Muscle of leg (tissue), 16 donors: ENCODE measurements at places on chromosomes 11 and 22.

DNA sequence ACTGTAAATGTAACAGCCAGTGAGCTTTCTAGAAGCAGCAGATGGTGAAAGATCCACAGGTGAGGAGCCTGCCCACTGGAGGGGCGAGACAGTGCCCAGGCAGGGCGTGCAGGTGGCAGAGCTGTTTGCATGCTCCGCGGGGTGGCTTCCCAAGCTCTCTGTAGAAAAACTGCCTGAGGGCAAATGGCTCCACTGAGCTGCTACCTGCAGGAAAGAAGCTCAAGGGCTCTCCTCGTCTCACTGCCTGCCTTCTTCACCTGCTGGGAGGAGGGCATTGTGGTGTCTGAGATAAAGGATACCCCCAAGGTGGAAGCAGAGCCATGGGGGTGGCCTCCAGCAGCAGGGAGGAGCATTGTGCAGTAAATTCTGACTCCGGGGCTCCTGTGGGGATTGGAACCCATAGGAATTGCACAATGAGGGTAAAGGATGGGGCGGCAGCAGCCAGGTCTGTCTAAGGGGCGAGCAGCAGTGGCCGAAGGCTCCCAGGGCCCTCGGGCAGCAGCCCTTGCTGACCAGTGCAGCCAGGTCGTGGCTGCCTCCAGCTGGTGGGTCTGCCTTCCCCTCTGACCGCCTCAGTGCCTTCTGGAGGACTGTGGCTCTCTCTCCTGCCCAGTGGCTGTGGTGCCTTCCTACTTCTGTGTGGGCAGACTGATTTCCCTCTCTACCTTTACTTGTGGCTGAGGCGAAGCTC is 28.0 kb upstream of the CABP7 start:
- no peak overlapping the region for H3K27ac ChIP-seq
- H3K4me3 ChIP-seq = no peak overlapping the region
- H3K4me1 ChIP-seq = peaks cover 81% of the 10 kb centered on the region
- H3K27me3 ChIP-seq = no peaks in the 10 kb centered on the region
- DNase-seq = no peak

- no peaks in the 10 kb centered on the region for H3K36me3 ChIP-seq
- DNase-seq = no peak
- no peaks in the 10 kb centered on the region for H3K27me3 ChIP-seq
- H3K27ac ChIP-seq = no peak overlapping the region
These were observed 10.4 kb upstream of the CD81 start for GRCh38 chr11:2366733-2367132.

DNA sequence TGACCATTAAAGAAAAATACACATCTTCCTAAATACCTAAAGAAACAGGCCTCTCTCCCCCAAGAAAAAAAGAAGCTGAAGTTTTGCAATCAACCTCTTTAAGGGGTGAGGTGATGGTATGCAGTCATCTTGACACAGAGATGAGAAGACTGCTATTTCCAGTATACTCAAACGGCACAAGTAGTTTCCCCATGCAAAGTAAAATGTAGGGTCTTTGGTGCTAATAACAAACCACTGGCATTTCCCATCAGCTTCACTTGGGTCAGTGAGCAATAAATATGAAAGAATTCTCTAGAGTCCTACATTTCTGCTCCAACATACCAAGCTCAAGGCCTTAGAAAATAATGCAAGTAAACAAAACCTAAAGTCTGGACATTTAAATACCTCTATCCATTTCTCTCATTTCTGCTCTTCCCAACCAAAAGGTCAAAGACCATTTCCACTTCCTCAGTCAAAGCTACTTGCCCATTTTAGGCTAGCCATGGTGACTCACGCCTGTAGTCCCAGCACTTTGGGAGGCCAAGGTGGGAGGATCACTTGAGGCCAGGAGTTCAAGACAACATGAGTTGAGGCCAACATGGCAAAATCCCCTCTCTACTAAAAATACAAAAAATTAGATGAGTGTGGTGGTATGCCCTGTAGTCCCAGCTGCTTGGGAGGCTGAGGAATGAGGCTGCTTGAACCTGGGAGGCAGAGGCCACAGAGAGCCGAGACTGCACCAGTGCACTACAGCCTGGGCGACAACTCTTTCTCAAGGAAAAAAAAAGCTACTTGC is 39.5 kb upstream of the CHRNA10 start:
- no peak overlapping the region for H3K27ac ChIP-seq
- peaks cover 37% of the 10 kb centered on the region for H3K36me3 ChIP-seq
- DNase-seq = no peak
- H3K4me3 ChIP-seq = no peak overlapping the region

DNA sequence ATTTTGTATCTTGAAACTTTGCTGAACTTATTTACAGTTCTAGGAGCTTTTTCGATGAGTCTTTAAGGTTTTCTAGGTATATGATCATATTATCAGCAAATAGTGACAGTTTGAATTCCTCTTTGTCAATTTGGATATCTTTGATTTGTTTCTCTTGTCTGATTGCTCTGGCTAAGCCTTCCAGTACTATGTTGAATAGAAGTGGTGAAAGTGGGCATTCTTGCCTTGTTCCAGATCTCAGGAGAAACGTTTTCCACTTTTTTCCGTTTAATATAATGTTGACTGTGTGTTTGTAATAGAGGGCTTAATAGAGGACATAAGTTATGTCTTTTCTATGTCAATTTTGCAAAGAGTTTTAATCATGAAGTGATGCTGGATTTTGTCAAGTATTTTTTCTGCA is 124.3 kb downstream of the ZNF280B start:
- H3K36me3 ChIP-seq = no peaks in the 10 kb centered on the region
- no peak overlapping the region for H3K4me3 ChIP-seq
- H3K27ac ChIP-seq = no peak overlapping the region
- DNase-seq = no peak
- H3K27me3 ChIP-seq = peaks cover 3% of the 10 kb centered on the region

- H3K4me1 ChIP-seq = no peaks in the 10 kb centered on the region
- H3K36me3 ChIP-seq = no peaks in the 10 kb centered on the region
- H3K27ac ChIP-seq = no peak overlapping the region
- no peaks in the 10 kb centered on the region for H3K27me3 ChIP-seq
These were observed 659.4 kb downstream of the METTL15 start for GRCh38 chr11:28767574-28767973.

DNA sequence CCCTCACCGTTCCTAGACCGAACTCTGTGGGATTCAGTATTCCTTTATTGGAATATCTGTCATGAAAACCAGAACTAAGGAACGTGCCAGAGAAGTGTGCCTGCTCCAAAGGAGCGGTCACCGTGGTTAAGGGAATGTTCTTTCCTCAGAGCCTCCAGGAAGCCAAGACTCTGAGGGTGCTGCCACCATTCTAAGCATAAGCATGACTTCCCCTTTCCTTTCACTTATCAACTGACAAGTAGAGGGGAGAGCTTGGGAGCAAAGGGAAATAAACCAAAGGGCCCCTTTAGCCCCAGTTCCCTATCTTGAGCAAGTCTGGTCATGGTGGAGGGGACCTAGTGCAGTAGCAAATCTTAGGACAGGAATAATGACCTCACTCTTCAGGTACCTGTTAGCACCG is 26.8 kb downstream of the CTR9 start:
- no peak overlapping the region for H3K4me3 ChIP-seq
- H3K27me3 ChIP-seq = no peaks in the 10 kb centered on the region
- no peak overlapping the region for H3K27ac ChIP-seq
- DNase-seq = no peak

GRCh38 chr11:36164506-36165250 is 124.5 kb downstream of the COMMD9 start:
- H3K4me1 ChIP-seq = peaks cover 34% of the 10 kb centered on the region
- H3K27me3 ChIP-seq = no peaks in the 10 kb centered on the region
- H3K36me3 ChIP-seq = no peaks in the 10 kb centered on the region
- peak overlapping the region; percentile 48 for H3K27ac ChIP-seq
- H3K4me3 ChIP-seq = no peak overlapping the region

- peaks cover 3% of the 10 kb centered on the region for H3K36me3 ChIP-seq
- H3K4me3 ChIP-seq = no peak overlapping the region
- H3K27ac ChIP-seq = no peak overlapping the region
- H3K4me1 ChIP-seq = peaks cover 18% of the 10 kb centered on the region
These were observed 4.5 kb downstream of the MPPED2 start for GRCh38 chr11:30581675-30582074.

- peaks cover 3% of the 10 kb centered on the region for H3K4me1 ChIP-seq
- H3K27me3 ChIP-seq = peaks cover 46% of the 10 kb centered on the region
These were observed 4.3 kb downstream of the SCUBE1 start for GRCh38 chr22:43338766-43339345.

- H3K27ac ChIP-seq = no peak overlapping the region
- H3K27me3 ChIP-seq = no peaks in the 10 kb centered on the region
- H3K4me1 ChIP-seq = peaks cover 18% of the 10 kb centered on the region
- H3K36me3 ChIP-seq = peaks cover 51% of the 10 kb centered on the region
These were observed 5.4 kb downstream of the TTLL12 start for GRCh38 chr22:43181321-43182076.

DNA sequence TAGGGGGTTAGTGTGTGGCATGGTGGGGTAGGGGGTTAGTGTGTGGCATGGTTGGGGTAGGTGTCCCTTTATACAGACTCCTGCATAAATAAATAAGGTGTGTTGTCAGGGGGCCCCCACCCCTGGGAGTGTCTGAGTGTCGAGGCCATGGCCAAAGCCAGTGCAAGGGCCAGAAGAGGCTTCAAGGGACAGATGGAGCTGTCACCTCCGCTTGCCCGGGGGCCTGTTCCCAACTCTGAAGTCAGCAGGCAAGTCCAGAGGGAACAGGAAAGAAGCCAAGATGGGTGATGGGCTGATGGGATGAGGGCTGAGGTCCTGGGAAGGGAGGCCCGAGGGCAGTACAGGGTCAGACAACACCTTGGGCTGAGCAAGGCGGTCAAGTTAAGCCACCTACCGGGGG is 997.8 kb downstream of the BRD1 start:
- H3K4me1 ChIP-seq = peaks cover 3% of the 10 kb centered on the region
- no peak overlapping the region for H3K4me3 ChIP-seq
- H3K27me3 ChIP-seq = peaks cover 12% of the 10 kb centered on the region
- no peak overlapping the region for H3K27ac ChIP-seq

DNA sequence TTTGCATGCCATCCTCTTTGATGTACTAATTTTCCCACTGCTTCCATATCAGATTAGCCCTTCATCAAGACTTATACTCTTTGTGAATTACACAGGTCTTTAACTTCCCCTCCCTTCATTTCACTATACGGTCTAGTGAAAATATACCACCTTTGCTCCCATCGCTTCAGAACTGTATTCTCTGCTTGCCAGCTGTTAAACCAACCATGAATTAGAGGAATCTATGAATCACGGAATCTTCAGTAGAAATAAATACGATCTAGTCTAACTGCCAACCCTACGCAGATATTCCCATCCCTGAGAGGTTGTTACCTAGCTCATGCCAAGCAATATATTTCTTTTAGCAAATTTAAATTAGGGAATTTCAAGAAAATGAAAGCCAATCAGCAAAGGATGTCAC is 177.8 kb upstream of the MPPED2 start:
- H3K27ac ChIP-seq = no peak overlapping the region
- H3K4me1 ChIP-seq = no peaks in the 10 kb centered on the region
- H3K27me3 ChIP-seq = no peaks in the 10 kb centered on the region
- H3K36me3 ChIP-seq = no peaks in the 10 kb centered on the region

DNA sequence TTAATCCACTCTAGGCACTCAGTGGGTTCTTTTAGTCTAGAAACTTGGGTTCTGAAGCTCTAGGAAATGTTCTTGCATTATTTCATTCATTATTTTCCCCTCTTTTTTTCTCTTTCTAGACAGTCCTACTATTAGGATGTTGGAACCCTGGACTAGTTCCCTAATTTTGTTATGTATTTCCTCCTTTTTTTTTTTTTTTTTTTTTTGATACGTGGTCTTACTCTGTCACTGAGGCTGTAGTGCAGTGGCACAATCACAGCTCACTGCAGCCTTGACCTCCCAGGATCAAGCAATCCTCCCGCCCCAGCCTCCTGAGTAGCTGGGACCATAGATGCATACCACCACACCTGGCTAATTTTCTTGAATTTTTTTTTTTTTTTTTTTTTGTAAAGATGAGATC is 9.4 kb downstream of the UPB1 start:
- H3K36me3 ChIP-seq = no peaks in the 10 kb centered on the region
- H3K27ac ChIP-seq = no peak overlapping the region
- H3K27me3 ChIP-seq = peaks cover 5% of the 10 kb centered on the region
- no peak overlapping the region for H3K4me3 ChIP-seq
- H3K4me1 ChIP-seq = peaks cover 13% of the 10 kb centered on the region

DNA sequence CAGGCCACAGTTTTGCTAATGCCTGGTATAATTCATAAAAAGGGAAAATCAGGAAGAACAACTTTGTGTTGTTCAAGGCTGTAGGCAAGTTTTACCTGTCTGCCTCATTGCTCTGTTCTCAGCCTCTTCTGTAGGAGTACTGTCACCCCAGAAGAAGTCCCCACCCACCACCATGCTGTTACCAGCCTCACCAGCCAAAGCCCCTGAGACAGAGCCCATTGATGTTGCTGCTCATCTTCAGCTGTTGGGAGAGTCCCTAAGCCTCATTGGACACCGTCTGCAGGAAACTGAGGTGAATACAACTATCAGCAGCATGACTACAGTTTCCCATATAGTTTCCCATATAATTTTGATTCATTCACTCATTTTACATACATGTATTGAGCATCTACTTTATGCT is 11.6 kb upstream of the TOM1 start:
- H3K4me1 ChIP-seq = no peaks in the 10 kb centered on the region
- no peak overlapping the region for H3K27ac ChIP-seq
- no peaks in the 10 kb centered on the region for H3K27me3 ChIP-seq
- H3K4me3 ChIP-seq = no peak overlapping the region

GRCh38 chr11:20592741-20593140 is 6.7 kb upstream of the SLC6A5 start:
- no peak for DNase-seq
- peaks cover 29% of the 10 kb centered on the region for H3K27me3 ChIP-seq
- H3K27ac ChIP-seq = no peak overlapping the region
- peaks cover 7% of the 10 kb centered on the region for H3K4me1 ChIP-seq

- H3K36me3 ChIP-seq = no peaks in the 10 kb centered on the region
- no peak for DNase-seq
- H3K27ac ChIP-seq = no peak overlapping the region
- H3K27me3 ChIP-seq = no peaks in the 10 kb centered on the region
- peaks cover 53% of the 10 kb centered on the region for H3K4me1 ChIP-seq
- no peak overlapping the region for H3K4me3 ChIP-seq
These were observed 87.7 kb downstream of the MORC2 start for GRCh38 chr22:30880847-30881246.

DNA sequence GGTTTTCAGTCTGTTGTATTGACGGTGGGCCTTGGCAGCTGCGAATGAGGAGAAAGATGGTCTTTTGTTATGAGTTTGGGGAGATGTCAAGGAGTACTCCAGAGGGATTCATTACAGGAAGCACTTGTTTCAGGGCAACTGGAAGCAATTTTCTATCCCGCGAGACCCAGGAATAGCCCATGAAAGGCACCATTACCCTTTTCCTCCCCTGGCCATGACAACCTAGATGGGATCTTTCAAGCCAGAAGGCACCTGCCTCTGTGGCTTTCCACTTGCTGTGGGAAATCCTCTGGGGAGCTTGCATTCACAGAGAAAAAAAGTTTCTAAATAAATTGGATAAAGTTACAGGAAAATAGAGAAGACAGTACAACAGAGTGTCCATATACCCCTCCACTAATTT is 2.7 kb downstream of the ZNF215 start:
- H3K27ac ChIP-seq = no peak overlapping the region
- H3K27me3 ChIP-seq = peaks cover 5% of the 10 kb centered on the region
- H3K36me3 ChIP-seq = no peaks in the 10 kb centered on the region
- DNase-seq = no peak
